ENCODE measurements at places on chromosomes 6 and 20.

DNA sequence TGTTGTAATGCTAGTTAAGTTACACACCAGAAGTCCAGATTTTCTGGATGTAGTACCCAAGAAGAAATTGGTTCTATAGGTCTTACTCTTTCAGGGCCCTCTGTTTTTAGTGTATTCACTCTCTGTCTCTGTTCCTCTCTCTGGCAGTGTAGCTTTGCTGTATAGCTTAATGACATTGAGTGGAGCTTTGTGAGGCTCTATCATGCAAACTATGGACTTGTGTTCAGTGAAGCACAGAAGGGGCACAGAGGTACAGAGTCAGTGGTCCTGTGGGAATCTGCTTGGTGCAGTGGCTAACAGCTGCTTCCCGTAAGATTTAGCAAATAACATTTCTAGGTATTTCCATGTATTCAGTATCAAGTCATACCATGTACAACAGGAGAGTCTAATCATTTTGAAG is 26.1 kb downstream of the NKX2-4 start:
- no peak for DNase-seq

- DNase-seq: no peak
These were observed 13.8 kb downstream of the TOMM34 start for GRCh38 chr20:44946271-44946852.

- no peak for DNase-seq
These were observed 9.9 kb upstream of the UST start for GRCh38 chr6:148736774-148737412.

DNA sequence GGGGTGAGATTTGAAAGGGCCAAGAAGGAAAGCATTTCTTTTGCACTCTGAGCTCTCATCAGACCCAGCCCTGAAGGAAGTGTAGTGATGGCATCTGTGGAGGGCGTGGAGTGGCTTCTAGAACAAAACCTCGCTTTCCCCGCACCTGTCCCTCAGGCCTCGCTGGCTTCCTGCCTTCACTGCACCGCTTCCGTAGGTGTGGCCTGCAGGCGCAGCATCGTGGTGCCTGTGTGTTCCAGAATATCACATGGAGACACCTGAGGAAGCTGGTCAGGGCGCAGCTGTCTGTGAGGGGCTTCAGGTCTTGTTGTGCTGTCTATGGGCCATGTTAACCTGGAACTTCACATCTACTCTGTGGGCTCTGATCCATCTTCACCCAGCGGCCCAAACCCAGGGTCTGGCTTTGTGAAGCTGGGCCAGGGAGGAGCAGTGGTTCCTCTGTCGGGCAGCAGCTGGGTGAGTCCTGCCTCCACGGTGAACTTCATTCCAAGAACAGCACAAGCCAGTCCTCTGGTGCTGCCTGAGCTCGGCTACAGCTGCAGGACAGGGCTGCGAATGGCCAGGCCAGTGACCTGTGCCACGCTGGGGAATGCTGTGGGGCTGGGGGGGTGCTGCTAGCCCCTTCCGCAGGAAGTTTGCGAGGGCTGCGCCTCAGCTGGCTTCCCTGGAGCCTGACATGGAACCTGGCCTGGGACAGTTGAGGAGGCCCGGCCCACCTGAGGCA is 40.9 kb downstream of the DSTN start:
- no peak for DNase-seq

- DNase-seq: peak; percentile 75
These were observed 887 bp downstream of the GABBR1 start for GRCh38 chr6:29631860-29632731.

DNA sequence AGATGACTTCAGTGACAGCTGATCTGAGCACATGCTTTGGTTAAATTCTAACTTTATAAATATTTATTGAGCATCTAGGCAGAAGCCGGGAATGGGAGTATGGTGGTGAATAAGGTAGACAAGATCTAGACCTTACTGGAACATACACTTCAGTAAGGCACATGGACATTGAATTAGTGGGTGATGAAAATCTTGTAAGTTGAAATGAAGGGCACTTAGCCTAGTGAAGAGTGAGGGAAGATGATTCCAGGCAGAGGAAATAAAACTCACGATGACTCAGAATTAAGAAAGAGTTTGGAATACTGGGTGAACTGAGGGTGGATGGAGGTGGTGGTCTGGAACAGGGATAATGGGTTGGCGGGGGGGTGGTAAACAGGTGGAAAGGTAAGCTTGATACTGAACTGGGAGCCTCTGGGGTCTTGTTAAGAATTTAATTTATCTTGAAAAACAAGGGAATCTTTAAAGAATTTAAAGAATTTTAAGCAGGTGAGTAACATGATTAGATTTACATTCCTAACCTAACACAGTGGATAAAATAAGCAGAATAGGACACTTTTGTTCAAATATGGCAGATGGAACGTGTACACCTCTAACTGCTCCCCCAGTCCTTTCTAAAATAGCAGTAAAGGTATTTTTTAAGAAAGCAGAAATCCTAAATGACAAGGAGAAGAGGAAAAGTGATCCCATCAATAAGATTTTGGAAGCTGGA is 75.2 kb upstream of the ARHGAP18 start:
- DNase-seq: peak; percentile 42

GRCh38 chr6:133817460-133818047 is 71.4 kb upstream of the TCF21 start:
- DNase-seq: no peak

- no peak for DNase-seq
These were observed 113.0 kb upstream of the TMEM170B start for GRCh38 chr6:11424395-11425034.

GRCh38 chr6:52285177-52286068 is 881 bp upstream of the MCM3 start:
- DNase-seq: peak; percentile 24

- no peak for DNase-seq
These were observed 13.5 kb downstream of the ULBP1 start for GRCh38 chr6:149977221-149977620.

- no peak for DNase-seq
These were observed 18.8 kb downstream of the PSMF1 start for GRCh38 chr20:1137236-1137635.

GRCh38 chr20:60186412-60186811 is 228.2 kb downstream of the CDH26 start:
- DNase-seq: no peak

Data from fibroblast of skin of right biceps (primary cell).